ENCODE measurements at places on chromosomes 2 and 18.

GRCh38 chr2:176167398-176167797, 10.3 kb downstream of the HOXD3 start:
- DNase-seq = no peak

DNA sequence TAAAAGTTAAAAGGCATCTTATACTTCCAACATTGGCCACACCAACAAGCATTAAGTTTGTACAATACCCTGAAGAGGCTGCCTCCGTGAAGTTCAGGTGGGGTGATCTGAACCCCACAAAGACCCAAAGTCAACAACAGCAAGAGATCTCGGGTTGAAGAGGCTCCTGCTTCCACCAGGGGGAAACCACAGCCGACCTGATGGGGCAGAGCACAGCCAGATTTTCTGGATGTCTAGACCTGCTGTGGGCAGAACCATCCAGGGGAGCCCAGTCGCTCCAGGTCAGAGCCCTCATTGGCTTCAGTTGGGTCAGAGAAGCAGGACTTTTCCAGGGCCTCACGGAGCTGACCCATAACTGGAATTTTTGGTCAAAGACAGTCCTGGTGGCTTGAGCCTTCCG, 66.5 kb upstream of the ACKR3 start:
- DNase-seq = no peak

DNA sequence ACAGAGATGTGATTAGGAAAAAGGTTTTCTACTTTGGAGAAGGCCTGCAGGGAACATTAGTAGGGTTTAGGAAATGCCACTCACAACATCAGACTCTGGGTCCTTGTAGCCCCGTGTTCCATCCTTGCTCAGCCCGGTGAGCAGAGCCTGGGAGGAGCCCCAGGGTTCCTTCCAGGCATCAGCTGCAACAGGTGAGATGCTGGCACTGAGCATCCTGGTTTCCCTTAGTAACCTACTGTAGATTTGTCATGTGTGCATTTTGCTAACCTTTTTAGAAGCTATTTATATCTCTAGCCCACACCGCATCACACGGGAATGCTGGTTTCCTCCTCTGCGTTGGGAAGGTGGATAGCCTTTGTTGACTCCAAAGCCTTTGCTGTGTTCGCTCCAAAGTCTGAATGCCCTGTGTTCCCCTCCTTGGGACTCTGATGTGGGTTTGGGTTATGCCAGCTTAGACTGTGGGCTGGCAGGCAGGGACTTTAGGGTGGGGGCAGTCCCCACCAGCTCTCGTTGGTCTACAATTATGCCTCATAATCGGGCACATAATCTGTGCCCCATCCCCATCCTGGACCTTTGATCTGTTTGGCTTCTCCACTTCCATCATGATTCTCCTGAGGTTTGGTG, 69.3 kb downstream of the TMEM247 start:
- no peak for DNase-seq

GRCh38 chr2:61887717-61888266, 664 bp downstream of the CCT4 start:
- peak; percentile 35 for DNase-seq

DNA sequence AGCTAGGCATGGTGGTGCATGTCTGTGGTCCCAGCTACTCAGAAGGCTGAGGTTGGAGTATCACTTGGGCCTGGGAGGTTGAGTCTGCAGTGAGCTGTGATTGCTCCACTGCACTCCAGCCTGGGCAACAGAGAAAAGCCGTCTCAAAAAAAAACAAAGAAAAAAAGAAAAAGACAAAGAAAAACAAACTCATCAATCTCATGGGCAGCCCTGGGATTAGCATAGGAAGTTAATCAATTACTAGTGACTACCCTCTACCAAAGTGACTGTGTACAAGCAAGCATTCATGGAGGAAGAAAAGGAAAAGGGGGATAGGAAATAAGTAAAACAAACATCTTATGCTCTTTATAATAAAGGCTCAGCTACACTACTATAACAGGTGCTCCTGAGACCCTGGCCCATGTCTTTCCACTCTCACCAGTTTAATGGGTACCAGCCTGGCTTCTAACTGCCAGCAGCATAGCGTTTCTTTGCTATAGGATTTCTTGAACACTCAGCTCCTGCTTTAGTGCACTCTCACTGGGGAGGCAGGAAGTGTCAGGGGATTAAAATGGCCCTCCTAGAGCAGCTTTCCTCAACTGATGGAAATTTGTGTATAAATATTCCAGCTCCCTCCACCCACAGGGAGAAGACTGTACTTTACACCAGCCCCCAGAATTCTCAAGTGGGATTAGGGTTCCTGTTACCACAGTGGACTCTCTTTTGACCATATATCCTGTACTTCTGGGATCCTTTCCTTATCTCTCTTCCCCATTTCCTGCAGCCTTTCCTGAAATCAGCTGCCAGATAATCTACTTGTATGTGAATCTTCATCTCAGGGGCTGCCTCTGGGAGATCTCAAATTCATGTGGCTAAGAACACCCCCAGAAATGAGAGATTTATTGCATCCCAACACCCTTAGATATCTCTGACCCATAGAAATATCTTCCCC, 91.3 kb upstream of the GLS start:
- DNase-seq = no peak

- no peak for DNase-seq
Observed at GRCh38 chr18:34495506-34495905, 214.6 kb upstream of the DTNA start.

- DNase-seq = no peak
Observed at GRCh38 chr2:9735335-9735734, 104.5 kb upstream of the YWHAQ start.

- no peak for DNase-seq
Observed at GRCh38 chr2:39069890-39070465, 50.9 kb downstream of the SOS1 start.

DNA sequence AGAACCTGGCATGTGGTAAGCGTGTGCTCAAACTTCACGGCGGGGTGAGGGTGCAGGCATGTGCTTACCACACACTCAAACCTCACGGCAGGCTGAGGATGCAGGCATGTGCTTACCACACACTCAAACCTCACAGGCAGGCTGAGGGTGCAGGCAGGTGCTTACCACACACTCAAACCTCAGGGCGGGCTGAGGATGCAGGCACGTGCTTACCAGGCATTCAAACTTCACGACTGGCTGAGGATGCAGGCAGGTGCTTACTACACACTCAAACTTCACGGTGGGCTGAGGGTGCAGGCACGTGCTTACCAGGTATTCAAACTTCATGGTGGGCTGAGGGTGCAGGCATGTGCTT, 105.0 kb upstream of the ALKAL2 start:
- no peak for DNase-seq

DNA sequence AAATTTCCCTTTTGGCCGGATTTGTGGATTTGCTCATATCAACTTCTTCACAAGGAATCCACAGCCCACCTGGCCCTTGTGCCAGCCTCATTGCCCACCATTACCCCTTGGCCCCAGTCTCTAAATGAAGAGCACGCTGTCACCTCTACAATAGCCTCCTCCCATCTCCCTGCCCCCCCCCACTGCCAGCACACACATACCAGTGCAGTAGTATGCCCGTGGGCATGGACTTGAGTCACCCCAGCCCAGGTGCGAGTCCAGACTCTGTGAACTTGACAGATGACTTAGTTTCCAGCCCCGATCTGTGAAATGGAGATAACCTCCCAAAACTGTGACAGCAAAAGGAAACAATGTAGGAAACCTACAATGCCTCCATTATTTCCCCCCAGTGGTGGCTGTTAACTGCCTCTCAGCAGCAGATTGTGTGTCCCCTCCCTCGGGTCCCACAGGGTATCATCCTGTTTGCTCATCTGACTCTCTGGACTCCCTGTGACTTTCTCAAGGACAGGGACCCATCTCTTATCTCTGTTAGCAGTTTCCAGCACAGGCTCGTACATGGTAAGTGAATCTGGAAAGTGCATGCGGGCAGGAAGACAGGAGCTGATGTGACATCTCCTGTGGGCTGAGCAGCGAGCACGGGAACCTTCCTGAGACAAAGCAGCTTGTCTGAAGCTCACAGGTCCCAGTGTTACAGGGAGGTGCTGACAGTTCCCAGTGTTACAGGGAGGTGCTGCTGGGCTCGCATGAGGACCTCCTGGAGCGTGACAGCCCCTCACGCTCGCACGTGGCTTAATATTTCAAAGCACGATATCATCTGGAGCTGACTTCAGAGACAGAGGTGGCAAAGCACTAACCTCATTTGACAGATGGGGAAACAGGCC, 4.2 kb upstream of the TMEM185B start:
- DNase-seq = peak; percentile 42

GRCh38 chr2:84458551-84459017, 496 bp downstream of the SUCLG1 start:
- DNase-seq = peak; percentile 28

GRCh38 chr2:159300586-159300985, 14.1 kb upstream of the WDSUB1 start:
- DNase-seq = no peak

DNA sequence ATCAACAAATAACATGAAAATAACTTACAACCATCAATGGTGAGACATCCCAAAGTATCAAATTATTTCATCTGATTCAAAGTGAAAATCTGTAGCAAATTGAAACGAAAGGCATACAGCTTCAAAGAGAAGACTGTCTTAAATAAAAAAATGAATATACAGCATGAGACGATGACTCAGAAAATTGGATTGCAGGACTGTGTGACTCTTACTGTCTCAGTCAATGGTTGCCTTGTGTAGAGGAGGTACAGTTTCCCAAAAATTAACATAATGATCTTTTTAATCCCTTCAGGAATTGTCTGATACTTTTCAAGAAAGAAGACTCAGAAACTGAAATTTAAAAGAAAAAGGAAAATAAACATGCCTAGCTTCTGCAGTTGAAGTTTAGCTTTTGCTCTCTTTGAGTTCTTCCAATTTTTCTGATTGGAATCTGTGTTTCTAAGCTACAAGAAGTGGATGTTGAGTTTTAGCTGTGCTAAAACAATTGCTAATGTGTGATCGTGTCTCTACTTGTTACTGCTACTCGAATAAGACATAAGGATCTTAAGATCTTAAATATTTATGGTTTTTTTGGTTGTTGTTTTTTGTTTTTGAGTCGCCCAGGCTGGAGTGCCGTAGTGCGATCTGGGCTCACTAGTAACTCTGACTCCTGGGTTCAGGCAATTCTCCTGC, 41.1 kb upstream of the EPB41L3 start:
- no peak for DNase-seq
